ENCODE measurements at places on chromosomes 1 and 21.

DNA sequence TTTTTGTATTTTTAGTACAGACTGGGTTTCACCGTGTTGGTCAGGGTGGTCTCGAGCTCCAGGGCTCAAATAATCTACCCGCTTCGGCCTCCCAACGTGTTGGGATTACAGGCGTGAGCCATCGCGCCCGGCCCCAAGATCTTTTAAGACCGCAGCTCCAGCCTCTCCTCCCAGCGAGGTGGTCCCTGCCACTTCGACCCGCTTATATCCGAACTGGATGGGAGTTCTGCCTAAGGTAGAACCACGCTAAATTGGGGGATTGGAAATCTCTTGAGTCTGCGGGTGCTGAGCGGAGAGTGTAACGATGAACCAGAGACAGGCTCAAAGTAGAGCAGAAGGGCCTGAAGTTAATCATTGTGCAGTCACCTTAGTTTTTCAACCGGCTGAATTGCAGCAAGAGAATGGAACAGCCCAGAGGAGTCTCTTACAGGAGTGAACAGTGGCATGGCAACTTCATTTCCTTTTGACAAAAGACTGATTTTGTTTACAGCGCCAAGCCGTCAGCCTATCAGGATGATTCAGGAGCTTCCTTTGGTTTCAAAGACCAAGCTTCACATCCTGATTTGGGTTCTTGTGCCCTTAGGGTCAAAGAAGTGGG is 726 bp upstream of the CYB5R1 start:
- DNase-seq: no peak

GRCh38 chr1:181353526-181353925 is 129.8 kb upstream of the CACNA1E start:
- DNase-seq: no peak

DNA sequence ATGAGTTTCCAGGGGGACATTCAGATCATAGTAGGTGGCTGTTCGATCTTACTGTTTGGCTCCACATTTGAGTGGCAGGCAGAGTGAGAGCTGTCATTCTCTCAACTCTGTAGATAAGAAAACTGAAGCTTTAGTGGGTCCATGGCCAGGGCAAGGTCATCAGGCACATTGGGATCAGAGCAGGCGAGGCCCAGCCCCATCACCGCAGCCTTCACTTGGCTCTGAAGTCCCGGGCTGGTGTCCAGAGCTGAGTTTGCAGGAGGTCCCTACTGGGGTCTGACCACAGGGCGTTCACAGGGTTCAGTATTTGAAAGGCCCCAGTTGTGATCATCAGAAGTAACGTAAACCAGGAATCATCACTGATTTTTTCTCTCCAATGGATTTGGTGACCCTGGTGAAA is 76.7 kb downstream of the OBSCN start:
- DNase-seq: no peak

DNA sequence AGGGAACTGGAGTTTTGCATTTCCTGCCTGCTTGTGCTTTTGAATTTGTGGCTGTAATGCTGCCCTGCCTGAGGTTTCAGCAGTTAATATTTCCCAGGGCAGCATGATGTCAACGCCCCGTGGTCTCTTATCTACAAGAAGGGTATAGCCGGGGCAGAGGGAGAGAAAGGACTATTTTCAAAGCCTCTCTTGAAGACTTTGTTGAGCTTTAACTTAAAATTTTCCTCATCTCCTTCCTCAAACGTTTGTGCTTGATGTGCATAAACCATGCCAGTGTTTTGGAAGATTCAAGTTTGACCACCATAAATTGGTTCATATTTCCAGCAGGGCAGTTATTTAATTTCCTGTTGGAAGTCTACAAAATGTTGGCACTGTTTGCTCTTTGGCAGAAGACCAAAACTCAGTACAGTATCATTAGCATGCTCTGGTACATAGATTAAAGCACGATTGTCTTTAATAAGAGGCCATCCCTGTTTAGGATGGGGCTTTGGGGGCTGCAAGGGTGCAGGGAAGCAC is 43.4 kb downstream of the ROR1 start:
- DNase-seq: no peak

- no peak for DNase-seq
Measured at GRCh38 chr1:31736675-31737074, 27.5 kb downstream of the ADGRB2 start.

DNA sequence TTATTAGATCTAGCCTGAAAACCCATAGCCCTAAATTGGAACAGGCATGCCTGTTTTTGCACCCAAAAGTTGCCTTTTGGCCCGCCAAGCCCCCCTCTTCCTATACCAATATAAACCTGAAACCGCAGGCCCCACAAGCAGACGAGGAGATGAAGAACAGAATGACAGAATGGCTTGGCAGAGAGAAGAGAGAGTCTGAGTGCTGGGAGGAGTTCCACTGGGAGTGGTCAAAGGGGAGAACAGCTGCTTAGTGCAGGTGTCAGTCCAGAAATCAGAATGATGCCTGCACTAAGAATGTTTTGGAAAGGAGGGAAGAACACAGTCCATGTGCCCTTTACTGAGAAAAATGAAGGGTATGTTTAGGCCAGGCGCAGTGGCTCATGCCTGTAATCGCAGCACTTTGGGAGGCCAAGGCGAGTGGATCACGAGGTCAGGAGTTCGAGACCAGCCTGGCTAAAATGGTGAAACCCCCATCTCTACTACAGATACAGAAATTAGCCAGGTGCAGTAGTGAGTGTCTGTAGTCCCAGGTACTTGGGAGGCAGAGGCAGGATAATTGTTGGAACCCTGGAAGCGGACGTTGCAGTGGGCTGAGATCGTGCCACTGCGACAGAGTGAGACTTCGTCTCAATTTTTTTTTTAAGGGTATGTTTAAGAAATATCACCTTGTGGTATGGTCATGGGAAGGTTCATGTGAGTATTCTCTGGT is 9.4 kb downstream of the DYRK1A start:
- DNase-seq: no peak

GRCh38 chr1:237568955-237569354 is 321.8 kb downstream of the ZP4 start:
- no peak for DNase-seq

GRCh38 chr1:29406814-29407213 is 170.5 kb downstream of the PTPRU start:
- DNase-seq: no peak

GRCh38 chr1:152926091-152926490 is 17.7 kb downstream of the IVL start:
- no peak for DNase-seq

- no peak for DNase-seq
Measured at GRCh38 chr21:46605767-46606426, 1.0 kb upstream of the S100B start.

GRCh38 chr1:227790868-227791267 is 24.6 kb upstream of the PRSS38 start:
- no peak for DNase-seq

DNA sequence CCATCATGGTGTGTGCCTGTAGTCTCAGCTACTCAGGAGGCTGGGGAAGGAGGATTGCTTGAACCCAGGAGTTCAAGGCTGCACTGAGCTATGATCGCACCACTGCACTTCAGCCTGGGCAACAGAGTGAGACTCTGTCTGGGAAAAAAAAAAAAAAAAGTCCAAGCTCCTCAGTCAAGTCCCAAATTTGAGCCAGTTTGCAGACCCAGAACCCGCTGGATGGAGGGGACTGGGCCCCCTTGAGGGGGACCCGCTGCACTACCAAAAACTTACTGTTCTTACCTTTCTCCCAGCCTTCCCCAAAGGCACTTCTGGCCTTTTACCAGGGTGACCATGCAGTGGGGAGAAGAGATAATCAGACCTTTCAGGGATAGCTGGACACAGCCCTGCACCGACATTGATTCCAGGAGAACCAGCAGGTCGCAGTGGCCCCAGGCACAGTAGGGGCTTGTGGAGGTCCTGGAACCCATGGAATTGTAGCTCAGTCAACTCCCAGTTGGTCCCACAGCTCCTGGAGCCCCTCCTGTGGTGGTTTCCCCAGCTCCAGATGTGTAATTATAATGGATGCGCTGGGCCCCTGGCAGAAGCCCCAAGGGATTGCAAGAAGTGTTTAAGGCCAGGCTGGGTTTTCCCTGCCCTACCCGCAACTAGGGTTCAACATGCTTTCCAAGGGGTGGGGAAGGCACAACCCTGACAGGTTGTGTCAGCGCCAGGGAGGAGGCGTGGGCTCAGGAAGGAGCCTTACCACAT is 4.1 kb upstream of the WNT9A start:
- DNase-seq: no peak
